ENCODE measurements at places on chromosomes 7 and 10.

DNA sequence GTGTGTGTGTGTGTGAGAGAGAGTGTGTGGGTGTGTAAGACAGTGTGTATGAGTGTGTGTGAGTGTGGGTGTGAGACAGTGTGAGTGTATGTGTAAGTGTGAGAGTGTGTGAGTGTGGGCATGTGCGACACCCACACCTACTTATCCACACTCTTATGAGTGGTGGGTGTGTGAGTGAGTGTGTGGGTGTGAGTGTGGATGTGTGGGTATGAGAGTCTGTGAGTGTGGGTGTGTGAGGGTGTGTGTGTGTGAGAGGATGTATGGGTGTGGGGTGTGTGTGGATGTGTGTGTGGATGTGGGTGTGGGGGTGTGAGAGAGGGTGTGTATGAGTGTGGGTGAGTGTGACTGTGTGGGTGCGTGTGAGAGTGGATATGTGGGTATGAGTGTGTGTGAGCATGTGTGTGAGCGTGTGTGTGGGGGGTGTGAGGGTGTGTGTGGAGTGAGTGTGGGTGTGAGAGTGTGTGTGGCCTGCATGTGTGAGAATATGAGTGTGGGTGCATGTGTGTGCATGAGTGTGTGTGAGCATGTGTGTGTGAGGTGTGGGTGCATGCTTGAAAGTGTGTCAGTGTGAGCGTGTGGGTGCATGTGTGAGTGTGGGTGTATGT lies 15.1 kb downstream of the VWC2 start:
- DNase-seq = no peak

- no peak for DNase-seq
Measured at GRCh38 chr10:31820096-31820495, 108.5 kb downstream of the ARHGAP12 start.

DNA sequence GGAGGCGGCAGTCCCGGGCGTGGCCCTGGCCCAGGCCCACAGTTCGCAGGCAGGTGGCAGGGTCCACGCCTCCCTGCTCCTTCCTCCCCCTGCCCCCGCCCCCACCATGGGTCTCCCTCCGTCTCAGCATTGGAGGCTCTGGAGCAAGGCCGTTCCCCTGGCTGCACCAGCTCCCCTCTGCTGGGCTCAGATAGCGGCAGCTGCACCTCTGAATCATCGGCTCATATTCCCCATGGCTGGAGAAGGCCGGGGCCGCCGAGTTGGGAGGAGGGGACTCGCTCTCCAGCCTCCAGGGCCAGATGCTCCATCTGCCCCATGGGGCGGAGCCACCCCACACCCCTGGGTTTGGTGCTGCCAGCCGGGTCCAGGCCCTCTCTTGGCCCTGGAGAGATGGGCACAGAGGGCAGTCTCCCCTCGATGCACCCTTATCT lies 145.0 kb downstream of the ELFN1 start:
- DNase-seq = no peak

- no peak for DNase-seq
Measured at GRCh38 chr7:24827027-24827426, 69.8 kb upstream of the GSDME start.

GRCh38 chr7:42212541-42213090 lies 24.4 kb downstream of the GLI3 start:
- peak; percentile 58 for DNase-seq

- DNase-seq = no peak
Measured at GRCh38 chr10:5748394-5748803, 63.8 kb downstream of the TASOR2 start.

GRCh38 chr7:38177621-38178003 lies 433 bp upstream of the STARD3NL start:
- no peak for DNase-seq

GRCh38 chr10:77197544-77197943 lies 440.1 kb downstream of the KCNMA1 start:
- DNase-seq = peak; percentile 44

- no peak for DNase-seq
Measured at GRCh38 chr7:70846208-70846607, 285.7 kb upstream of the GALNT17 start.

DNA sequence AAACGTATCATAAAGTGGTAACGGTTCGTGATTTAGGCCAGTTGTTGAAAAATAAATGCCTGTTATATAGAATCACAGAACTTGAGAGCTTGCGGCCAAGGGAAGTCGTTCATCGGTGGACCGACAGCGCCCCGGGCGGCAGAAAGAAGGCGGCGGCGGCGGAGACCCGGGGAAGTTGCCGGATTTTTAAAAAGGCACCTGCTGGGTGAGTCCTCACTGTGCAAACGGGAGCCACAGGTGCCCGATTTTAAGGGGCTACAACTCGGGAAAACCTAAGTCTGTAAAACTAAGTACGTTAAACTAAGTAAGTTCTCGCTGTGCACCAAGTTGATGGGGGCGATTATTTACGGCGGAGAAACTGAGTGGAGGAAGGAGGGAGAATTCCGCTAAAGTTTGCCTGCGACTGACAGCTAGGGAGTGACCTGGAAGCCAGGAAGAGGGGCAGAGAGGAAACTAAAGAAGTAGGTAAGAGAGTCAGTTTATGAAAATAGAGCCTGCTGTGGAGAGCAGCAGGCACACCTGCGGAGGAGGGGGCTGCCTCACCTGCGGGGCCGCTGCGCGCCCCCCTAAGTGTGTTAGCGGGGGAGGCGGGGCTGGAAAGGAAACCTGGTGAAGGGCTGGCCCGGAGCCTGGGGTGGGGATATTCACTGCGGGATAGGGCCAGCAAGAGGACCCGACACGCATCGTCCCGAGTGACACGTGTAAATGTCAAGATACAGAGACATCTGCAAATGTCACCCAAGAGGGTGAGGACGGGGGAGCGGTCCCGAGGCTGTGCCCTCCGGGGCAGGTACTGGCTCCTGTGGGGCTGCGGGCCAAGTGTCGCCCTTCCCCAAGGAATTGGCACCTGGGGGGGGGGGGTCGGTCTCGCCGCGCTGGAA lies 996 bp downstream of the ADAM12 start:
- peak; percentile 82 for DNase-seq

GRCh38 chr10:71354776-71355175 lies 35.7 kb downstream of the SLC29A3 start:
- DNase-seq = no peak

DNA sequence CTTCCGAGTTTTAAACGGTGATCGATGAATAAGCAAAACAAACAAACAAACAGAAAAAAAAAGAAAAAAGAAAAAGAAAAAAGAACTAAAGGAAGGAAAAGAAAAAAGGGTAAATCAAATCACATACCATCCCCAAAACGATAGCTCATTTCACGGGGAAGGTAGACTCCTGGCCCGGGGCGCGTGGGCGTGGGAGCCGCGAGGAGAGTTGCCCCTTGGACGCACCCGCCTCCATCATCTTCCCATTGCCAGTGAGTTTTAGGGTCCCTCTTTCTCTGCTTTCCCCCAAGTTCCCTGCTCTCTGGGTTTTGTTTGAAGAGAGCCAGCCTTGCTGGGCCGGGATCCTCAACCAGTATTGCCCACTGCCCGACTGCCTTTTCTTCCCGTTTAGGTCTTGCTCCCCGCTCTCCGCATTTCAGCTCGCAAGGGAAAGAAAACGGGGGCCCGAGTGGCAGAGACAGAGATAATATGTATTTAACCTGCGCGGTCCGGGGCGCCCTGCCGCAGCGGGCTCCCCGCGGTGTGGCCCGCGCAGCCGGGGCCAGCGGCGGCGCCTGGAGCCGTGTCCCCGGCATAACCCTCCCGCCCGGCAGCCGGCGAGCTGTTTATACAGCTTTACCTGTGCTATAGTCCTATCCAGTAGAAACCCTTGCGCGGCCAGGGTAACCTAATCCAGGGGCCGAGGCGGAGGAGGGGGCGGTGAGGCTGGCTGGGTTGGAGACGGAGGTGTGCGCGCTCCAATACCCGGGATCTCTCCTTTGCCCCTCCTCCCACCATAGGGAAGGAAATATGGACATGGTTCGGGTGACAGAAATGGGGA lies 5.2 kb upstream of the GATA3 start:
- peak; percentile 80 for DNase-seq

DNA sequence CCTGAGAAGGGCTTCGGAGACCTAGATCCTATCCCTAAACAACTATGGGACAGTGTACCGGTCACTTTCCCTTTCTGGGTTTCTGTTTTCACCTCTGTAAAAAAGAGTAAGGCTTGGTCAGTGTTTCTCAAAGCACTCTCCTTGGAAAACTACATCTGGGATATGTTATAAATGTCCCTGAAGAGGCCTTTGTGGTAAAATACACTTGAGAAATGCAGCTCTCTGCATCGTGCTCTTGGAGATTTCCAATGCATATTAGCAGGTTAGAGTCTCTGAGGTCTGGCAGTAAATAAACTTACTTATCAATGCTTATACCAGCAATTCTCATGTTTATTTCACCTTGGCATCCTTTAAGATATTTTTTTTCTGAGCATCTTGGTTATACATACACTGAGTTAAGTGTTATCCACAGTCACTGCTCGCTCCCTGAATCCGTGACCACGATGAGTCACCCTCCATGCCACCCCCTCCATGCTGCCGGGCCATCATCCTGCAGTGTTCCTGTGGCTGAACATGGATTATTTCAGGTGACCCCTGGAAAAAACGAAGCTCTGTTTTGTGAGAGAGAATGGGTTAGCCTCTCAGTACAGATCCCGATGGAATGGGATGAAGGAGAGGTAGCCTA lies 3.3 kb upstream of the TBXAS1 start:
- DNase-seq = no peak

DNA sequence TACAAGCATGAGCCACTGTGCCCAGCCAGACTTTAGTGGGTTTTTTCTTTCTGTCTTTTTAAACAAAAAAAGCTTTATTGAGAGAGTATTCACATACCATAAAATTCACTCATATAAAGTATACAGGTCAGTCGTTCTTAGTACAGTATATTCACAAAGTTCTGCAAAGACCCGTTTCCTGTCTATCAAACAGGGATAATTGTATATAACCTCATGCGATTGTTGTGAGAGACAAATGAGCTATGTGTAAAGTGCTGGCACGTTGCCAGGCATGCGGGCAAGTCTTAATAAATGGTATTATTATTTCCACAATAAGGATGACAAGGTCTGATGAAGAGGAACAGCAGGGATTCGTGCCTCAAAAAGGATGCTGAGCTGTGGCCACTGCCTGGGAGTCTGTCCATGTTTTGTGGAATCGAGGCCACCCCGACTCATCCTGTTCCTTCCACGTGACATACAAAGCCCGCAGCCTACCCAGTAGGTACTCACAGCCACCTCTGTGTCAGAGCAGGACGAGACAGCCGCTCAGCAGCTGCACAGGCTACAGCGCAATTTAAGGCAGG lies 51.6 kb downstream of the SMKR1 start:
- no peak for DNase-seq

GRCh38 chr7:74494076-74494548 lies 40.4 kb downstream of the GTF2IRD1 start:
- DNase-seq = no peak

DNA sequence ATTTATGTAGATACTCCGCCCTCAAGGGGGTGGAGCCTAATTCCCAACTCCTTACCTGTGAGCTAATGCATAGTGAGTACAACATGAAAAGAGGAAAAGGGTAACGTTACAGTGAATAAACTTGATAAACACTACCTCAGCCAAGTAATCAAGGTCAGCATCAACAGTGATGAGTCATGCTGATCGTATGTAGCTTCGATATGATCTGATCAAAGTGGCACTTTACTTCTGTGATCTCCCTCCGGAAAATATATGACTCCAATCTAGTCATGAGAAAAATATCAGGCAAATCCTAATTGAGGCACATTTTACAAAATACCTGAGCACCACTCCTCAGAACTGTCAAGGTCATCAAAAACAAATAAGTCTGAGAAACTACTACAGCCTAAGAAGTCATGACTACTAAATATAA lies 70.4 kb downstream of the VTI1A start:
- no peak for DNase-seq

Data from ELF-1 (cell line).